NCI-H1092 treated with DMSO at 0.1 percent for 48 hours (cell line): ENCODE measurements at places on chromosomes 4 and X.

DNA sequence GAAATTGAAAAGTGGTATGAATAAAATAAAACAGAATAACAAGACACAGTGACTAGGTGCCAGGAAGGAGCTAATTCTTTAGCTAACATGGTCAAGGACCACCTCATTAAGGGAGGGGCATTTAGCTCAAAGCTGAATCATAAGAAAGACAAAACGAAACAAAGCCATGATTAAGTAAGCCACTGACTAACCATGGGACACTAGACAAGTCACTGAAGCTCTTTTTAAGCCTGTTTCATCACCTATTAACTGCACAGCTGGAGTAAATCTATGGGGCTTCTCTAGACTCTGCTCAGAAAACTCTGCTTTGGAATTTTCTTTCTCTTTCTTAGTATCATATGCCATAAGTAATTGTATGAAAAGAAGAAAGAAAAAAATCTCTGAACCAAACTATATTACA is 49.8 kb upstream of the C1QTNF7 start:
- no peak for DNase-seq

DNA sequence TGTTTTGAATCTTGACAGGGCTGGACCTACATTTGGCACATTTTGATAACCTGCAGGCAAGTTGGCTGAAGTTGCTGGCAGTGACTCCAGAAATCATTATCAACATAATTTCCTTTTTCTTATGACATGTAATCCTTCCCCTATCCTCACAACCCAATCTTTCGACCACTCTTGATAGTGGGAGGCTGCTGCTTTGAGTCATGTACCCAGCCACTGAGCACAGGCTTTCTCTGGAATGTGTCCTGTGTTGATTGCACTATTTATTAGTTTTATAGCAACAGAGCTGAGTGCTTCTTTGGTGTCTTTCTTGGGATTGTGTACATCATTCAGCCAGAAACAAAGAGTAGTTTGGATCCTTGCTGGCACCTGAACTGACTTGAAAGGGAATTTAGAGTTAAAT is 183.1 kb upstream of the LEF1 start:
- no peak for DNase-seq

- DNase-seq: no peak
Observed at GRCh38 chrX:104803219-104803618, 237.2 kb downstream of the IL1RAPL2 start.

DNA sequence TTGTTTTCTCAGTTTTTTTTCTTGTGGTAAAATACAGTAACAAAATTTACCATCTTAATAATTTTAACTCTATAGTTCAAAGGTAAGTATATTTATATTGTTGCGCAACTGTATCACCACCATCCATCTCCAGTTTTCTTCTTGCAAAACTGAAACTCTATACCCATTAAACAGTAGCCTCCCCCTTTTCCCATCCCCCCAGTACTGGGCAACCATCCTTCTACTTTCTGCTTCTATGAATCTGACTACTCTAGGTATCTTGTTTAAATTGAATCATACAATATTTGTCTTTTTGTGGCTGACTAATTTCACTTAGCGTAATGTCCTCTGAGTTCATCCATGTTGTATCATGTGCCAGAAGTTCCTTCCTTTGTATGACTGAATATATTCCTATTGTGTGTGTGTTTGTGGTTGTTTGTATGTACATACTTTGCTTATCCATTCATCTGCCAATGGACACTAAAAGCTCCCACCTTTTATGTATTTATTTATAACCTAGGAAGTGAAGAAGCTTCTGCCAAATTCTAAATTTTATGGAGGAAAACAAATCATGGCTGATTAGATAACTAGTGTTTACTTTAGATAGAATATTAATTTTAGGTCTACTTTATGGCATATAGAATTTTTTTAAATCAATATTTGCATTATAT is 10.0 kb downstream of the ABHD18 start:
- peak; percentile 4 for DNase-seq

- no peak for DNase-seq
Observed at GRCh38 chr4:148787831-148788477, 345.7 kb upstream of the NR3C2 start.

GRCh38 chrX:56763556-56764152 is 34.6 kb downstream of the NBDY start:
- DNase-seq: no peak

- DNase-seq: no peak
Observed at GRCh38 chr4:153418558-153418957, 47.6 kb upstream of the TMEM131L start.

GRCh38 chrX:97845451-97845850 is 961.7 kb downstream of the RPA4 start:
- DNase-seq: no peak

DNA sequence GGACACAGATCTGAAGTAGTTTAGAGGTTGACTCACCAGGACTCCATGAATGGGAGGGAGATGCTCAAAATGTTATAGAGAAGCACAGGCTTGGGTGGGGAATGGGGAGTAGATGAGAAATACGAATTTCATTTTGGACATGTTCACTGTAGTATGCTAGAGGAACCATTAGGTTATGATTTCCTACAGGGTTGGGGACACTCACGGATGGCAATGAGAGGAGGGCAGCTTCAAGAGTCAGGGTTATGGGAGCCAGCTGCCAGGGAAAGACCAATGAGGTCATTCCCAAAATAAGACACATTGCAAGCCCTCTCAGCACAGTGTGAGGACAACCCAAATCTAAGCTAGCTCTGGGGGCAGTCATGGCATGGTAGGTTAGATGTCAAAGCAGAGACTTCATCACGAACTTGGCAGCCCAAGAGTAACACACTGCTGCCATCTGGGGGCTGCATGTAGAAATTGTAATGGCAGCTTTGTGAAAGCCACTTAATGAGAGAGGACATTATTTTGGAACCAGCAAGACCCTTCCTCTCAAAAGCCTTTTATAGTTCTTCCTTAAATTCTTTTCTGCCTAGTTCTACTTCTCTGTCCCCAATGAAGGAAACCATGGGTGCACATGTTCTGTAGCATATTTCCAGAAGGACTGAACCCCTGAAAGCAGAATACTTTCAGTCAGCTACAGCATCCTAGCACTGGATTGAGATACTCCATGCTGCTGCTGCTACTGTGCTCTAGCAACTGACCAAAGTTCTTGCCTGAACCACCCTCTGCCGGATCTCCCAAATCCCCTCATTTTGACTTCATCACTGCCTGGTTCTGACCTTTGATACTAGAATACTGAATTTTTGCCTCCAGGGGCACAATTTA is 16.2 kb upstream of the ZCCHC12 start:
- DNase-seq: peak; percentile 54

- no peak for DNase-seq
Observed at GRCh38 chr4:95232358-95233156, 316.2 kb downstream of the UNC5C start.

DNA sequence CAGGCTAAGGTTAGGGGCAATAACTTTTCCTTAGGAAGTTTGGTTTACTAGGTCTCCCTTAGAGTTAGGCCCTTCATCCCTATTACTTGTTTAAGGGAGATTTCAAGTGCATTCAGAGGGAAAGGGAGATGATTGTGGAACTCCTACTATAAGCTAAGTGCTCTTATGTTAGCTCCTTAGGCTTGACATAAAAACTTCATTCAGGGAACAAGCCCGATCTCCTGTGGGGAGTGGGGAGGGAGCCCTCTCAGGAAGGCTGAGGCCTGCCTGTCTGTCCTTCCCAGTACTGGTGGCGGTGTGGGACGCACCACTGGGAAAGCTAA is 8.0 kb downstream of the KLF3 start:
- DNase-seq: no peak

GRCh38 chr4:15493411-15493810 is 23.7 kb downstream of the CC2D2A start:
- DNase-seq: no peak

DNA sequence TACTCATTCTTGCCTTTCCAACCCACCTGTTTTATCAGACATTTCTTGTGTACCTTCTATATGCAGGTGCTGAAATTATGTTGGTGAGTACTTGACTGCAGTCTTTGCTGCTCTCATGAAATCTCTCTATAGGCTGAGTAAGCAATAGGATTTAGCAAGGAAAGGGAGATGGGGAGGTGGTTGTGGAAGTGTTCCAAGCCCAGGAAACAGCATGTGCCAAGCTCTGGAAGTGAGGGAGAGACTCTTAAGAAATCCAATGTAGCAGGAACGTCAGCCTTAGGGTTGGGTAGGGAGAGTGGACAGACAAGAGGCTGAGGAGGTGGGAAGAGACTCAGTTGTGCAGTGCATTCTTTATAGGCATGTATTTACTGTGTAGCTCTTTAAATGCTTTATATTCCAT is 5.6 kb downstream of the SEPTIN11 start:
- DNase-seq: no peak

GRCh38 chrX:18210470-18210869 is 10.2 kb downstream of the BEND2 start:
- peak; percentile 38 for DNase-seq

DNA sequence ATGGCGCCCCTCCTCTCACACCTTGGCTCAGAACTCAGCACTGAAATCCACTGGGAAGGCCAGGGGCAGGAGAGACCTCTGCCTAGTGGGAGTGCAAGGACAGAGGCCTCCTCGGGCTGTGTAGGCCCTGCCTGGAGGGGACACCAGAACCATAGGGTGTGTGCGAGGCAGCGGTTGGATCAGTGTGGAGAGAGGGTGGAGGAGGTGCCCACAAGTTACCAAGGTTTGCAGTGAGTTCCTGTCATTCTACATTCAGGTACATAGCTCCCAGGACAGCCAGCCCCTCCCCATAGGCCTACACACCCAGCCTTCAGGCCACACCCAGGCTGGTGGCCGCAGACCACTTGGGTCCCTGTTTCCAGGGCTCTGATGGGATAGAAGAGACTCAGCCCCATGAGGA is 19.2 kb upstream of the SPON2 start:
- DNase-seq: no peak

DNA sequence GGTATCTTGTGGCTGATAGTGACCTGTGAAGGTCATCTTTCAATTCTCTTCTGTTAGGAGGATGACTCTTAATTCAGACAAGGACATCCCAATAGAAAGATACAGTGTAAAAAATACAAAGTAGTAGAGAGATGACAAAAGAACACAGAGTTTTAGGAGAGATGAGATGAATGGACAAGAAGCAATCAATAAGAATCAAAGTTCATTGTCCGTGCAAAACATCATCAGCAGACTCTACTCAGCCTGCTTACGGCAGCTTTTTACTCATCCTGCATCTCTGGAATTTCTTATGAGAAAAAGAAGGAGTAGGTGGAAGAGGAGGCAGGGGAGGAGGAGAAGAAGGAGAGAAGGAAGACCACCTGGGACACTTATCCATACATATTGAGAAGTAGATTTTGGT is 2131.7 kb downstream of the ARAP2 start:
- DNase-seq: no peak

GRCh38 chrX:47420265-47420664 is 49.9 kb downstream of the ZNF157 start:
- DNase-seq: no peak

DNA sequence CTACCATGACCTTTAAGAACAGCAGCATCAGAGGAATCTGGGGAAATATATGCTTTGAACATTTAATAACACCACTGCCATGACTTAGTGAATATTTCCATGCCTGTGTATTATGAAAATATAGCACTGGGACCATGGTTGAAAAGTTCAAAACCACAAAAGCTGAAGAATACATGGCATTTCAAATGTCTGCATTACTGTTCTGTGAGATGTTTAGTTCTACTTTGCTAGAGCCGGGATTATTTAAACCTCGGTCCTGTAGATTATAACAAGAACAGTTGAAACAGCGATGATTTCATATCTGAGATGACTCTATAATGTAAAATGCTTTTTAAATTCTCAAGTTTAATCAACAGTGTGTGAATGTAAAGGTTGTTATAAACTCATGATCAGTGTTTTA is 126.7 kb upstream of the AGA start:
- DNase-seq: no peak

DNA sequence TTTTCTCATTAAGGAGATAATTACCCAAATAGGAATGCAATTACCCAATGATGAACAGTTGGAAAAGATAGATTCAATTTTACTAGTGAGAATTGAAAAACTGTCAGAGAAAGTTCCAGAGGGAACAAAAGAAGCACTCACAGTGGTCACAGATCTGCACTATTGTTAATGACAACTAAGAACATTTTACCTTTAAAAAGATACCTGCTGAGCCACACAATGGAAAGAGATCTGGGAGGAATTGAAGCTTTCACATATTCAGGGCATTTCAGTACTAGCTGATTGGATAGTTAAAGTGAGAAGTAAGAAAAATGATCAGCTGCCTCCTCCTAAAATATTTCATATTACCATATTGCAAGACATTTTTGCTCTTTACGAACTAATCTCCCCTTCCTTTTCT is 1822.2 kb downstream of the STIM2 start:
- no peak for DNase-seq

DNA sequence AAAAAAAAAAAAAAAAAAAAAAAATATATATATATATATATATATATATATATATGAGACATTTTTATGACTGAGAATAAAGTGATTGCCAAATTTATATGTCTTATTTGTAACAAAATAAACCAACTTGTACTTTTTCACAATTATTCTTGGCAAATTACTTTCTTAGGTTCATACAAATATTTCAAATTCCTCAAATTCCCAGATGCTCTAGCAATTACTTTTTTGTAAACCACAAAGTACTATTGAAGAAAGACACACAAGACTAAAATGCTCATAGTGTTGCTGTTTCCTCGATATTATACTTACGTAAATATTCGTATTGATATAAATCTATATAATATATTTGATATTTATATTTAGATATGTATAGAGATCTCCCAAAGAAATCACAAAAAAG is 390.0 kb downstream of the FAT4 start:
- DNase-seq: no peak

DNA sequence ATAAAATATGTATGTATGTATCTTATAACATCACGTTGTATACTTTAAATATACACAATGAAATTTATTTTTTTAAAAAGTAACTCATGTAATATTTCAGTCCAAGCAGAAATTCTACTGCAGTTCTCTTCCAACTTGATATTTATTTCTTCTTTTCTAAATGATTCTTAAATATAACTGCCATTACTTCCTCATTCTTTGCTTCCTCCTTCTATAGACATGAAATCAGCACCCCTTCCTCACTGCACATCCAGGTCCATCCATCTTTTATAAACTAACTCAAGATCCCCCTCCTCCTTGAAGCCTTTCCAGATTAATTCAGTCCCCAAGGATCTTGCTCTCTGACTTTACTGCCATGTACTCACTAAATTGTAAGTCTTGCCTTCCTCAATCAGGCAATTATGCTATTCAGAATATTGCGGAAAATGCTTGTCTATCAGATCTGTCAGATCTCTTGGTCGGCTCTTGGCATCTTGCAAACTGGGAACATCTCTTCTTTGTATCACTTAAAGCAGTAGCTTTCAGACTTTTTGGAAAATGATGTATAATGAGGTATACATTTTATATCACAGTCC is 3.7 kb downstream of the GPRIN3 start:
- no peak for DNase-seq
